Muscle of leg (tissue), 16 donors: ENCODE measurements at places on chromosomes 16 and 17.

GRCh38 chr17:74987909-74988711, 678 bp downstream of the CDR2L start:
- peak; percentile 96 for DNase-seq

GRCh38 chr17:28086519-28086918, 44.0 kb downstream of the NLK start:
- no peak for DNase-seq

DNA sequence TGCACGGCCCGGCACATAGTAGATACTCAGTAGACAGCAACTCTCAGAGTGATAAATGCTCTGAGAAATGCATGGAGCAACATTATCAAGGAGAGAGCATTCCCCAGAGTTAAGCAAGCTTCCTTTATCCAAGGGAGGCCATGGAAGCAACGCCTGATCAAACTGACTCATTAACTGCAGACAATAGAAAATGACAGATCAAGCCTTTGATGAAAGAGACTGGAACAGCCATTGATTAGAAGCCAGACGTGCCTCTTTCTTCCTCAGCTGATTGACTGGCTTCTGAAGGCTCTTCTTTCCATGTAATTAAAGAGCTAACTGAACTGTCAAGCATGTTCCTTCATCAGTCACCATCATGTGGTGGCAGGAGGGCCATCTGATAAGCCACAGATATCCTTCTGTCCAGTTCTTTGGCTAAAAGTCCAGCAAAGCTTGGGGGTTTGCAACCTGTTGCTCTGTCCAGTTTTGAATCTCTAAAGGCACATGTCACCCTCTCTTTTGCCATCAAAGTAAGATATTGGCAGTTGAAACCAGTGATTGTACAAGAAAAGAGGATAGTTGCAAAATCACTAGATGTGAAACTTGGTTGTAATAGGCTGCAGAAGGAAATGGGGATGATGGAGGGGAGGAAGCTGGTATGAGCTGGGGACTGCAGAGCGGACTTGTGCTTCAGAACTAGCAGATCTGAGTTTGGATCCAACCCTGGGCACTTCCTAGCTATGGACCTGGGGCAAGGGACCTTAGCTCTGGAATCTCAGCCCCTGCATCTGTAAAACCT, 188.0 kb downstream of the HAPSTR1 start:
- DNase-seq: no peak

DNA sequence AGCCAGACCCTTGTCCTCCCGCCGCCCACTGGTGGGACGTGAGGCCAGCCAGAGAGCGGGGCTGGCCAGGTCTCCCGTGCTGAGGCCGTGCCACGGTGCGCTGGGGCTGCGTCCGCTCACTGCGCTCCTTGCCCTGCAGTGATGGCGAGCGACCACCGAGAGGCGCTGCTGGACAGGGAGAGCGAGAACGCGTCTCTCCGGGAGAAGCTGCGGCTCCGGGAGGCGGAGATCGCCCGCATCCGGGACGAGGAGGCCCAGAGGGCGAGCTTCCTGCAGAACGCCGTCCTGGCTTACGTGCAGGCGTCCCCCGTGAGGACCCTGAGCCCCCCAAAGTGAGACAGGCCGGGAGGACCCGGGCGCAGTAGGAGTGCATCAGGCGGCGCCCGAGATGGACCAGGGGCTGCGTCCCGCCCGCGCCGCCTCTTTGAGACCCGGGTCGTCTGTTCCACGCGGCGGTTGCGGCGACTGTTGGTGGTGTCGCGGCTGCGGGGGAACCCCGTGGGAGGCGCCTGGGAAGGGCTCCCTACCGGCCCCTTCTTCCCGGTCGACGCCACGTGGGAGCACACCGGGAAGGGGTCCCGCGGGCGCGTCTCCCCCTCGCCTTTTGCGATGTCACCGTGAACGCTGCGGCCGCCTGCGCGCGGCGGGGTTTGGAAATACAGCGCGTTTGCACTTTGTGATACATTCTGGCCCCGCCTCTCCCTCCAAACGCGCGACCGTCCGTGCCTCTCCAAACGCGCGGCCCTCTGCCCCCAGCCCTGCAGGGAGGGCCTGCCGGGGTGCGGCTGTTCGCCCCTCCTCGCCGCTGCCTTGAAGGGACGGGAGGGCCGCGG, 792 bp upstream of the RAC3 start:
- peak; percentile 82 for DNase-seq

GRCh38 chr16:54703339-54703738, 227.3 kb upstream of the IRX5 start:
- no peak for DNase-seq

- DNase-seq: peak; percentile 84
These were observed 42.1 kb downstream of the TBC1D16 start for GRCh38 chr17:79993390-79994227.

GRCh38 chr17:7355053-7355452, at the start of gene TMEM95:
Gene TMEM95, plus strand, starts transcription at chr17:7355156. Its CDS starts 49 bp downstream, at chr17:7355205.
- peak; percentile 76 for DNase-seq

DNA sequence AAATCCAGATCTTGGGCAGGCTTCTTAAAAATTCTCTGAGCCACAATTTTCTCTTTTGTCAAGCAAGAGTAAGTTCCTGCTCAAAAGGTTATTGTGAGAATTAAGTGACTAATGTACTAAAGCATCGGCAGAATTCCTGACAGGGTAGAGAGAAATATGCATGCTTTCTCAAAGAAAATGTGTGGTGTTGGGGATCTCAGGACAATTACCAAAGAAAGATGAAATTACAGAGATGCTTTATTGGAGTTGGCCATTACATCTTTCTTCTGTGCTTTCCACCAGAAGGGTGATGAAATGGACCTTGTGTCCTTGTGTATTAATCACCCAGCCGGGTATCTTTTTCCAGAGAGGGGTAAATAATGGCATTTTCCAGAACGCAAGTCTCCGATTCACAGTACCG, 1.7 kb upstream of the USP43 start:
- DNase-seq: no peak

- no peak for DNase-seq
These were observed 1594.0 kb upstream of the GOT2 start for GRCh38 chr16:60328152-60328551.
